BJ (cell line): ENCODE measurements at places on chromosomes 12 and 14.

DNA sequence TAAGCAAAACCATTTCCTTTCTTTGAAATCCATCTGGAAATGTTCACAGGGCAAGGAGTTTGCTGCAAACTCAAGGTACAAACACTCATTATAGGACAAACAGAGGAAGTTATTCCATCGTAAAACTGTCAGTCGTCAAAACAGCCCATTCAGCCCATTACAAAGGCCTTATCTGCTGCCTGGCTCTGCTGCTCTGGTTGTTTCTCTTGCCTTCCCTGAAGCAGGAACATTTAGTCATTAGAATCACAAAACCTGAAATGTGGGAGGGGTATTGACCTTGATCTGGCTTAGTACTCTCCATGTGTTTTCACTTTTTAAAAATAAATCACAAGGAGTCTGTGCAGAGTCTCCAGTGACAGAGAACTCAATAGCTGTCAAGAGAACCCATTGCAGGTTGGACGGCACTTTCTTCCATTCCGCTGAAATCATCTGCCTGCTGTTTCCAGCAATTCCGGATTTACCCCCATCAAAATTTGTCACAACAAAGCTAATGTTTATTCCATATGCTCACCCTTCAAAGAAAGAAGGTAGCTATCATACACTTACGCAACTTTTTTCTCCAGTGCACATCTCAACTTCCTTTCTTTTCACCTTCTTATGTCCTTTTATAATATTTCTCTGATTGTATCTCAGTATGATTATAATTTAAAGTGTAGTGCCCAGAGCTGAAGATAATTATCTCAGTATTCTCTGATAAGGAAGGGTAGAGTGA is 24.6 kb upstream of the ITPR2 start:
- no peak for DNase-seq

GRCh38 chr12:81203671-81204204 is 125.9 kb downstream of the ACSS3 start:
- no peak for DNase-seq

- DNase-seq = no peak
Observed at GRCh38 chr14:38074754-38075153, 132.9 kb upstream of the SSTR1 start.

- DNase-seq = no peak
Observed at GRCh38 chr12:85580562-85581168, 255.5 kb downstream of the RASSF9 start.

DNA sequence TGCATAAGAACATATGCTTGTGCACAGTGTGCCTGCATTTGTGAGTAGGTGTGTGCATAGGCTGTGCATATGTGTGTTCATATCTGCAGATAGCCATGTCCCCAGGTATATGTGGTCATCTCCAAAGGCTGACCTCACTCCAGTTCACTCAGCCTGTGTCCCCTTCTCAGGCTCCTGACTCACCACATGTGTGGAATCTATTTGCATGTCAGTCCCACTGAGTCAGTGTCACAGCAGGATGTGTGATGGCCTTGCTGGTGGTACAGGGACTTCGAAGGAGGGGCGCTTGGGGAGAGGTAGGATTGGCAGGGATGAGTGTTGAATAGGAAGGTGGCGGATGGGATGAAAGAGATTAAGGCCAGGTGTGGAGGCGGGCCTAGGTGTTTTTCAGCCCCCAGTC is 35.5 kb downstream of the KRT80 start:
- DNase-seq = no peak

DNA sequence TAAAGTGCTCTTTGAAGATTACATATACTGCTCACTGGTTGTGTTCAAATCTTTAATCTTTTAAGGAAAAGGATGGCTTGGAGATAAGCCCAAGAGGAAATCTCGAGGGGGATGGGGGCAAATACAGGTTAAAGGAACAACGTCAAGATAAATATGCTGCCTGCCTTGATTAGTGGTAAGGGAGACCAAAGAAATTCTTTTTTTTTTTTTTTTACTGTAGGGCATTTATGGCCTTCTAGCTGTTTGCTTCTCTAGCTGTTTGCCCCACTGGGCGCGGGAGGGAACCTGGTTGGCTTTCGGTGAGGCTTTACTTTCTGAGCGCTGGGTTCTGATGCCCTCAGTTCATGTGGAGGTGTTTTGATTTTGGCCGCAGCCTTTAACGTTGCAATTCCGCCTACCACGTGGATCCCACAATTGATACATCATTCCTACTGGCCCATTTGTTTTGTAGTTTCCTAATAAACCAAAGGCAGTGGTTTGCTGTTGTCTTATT is 5.7 kb downstream of the CCND2 start:
- no peak for DNase-seq

DNA sequence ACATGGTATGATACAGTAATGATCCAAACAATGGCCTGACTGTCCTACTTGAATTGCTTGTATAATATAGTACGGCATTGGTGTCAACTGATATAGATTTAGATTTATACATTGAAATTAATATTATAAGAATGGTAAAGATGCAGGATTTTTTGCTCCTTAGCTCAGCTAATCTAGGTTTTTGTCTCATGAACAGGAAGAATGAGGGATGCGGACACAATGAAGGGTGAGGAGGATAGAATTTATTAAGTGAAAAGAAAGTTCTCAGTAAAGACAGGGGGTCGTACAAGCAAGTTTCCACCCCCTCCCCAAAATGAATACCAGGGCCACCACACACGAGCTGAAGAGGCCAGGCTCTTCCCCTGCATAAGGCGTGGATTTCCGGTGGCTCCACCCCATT is 96.1 kb downstream of the KCNA5 start:
- no peak for DNase-seq

GRCh38 chr14:106200541-106201315 is 674.3 kb downstream of the TMEM121 start:
- no peak for DNase-seq

DNA sequence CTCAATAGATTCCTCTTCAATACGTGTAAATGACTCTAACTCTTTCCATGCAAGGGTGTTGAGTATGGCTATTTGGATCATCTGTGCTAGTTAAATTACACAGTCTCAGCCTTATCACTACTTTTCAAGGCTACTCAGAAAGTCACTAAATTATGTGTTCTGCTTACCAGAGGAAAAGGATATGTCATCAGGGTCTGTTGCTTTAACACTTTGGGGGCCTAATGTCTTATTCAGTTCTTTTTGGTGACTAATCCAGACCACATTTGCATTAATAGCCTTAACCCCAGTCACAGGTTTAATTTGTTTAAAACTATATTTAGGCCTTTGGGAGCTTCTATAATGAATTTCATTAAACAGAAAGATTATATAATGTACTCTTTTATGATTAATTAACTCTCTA is 649.3 kb downstream of the RPS29 start:
- no peak for DNase-seq

- DNase-seq = no peak
Observed at GRCh38 chr14:78805570-78805969, 635.4 kb downstream of the NRXN3 start.

DNA sequence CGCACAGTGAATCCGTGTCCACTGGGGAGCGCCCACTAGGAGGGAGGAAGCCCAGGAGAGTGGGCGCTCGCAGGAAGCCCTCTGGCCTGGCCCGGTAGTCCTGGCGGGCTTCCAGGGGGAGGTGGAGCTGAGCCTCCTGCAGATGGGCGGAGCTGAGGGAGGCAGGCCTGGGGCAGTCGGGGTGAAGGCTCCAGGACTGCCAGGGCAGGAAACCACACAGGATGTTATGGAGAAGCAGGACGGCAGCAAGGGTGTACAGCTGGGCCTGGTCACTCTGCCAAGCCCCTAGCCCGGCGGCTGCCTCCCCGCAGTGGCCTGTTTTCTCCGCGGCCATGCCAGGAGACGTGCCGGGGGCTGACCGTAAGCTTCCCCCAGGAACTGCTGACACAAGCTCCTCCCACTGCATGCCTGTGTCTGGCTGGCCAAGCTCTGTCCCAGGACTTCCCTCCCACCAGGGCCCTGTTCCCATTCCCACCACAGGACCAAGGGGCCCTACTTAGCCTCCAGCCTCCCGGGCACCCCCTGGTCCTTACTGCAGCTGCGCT is 143.4 kb upstream of the C14orf180 start:
- no peak for DNase-seq

DNA sequence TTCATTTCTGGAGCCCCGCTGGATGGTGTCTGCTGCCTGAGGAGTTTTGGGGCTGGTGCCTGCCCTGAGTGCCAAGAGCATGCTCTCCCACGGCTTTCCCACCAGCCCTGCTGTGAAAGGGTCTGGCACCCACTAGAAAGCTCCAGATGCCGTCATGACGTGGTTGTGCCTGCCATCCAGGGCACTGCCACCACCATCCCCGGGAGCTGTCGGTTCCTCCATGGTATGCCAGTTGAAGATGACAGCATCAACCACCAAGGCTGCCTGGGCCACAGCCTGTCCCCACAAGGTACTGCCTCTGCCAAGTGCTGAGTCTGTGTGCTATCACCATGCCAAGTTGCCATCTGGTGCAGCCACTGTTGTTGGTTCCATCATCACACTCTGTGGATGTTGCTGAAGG is 85.9 kb downstream of the TTC8 start:
- DNase-seq = no peak

- no peak for DNase-seq
Observed at GRCh38 chr14:50984036-50984710, 39.9 kb upstream of the PYGL start.
